ENCODE measurements at places on chromosomes 12 and 14.

- no peak for DNase-seq
Observed at GRCh38 chr12:49952391-49953055, 2.0 kb downstream of the AQP2 start.

DNA sequence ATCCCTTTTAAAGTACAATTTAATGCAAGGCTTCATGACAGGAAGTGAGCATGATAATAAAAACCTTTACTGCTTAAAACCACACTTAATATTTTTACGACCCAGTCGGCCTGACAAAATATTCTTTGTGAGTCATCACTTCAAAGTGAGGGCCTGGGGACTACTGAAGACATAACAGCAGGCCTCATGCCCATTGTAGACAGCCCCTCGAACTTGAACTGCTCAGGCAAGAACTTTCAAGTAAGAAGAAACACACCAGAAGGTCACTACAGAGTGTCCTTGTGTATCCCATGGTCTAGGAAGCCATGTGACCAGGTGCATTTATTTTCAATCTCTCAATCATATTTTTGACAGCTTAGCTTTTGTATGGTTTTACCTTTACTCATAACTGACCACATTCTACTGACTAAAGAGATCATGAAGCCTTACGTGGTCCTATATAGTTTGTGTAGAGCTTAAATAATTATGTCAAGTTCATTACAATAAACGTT, 61.4 kb upstream of the MANSC4 start:
- DNase-seq, result no peak

- DNase-seq, result no peak
Observed at GRCh38 chr12:53950789-53951576, 3.7 kb upstream of the HOXC12 start.

- no peak for DNase-seq
Observed at GRCh38 chr14:59239022-59239421, 50.6 kb downstream of the DAAM1 start.

GRCh38 chr12:65891987-65892481, 67.8 kb downstream of the HMGA2 start:
- no peak for DNase-seq

- DNase-seq, result no peak
Observed at GRCh38 chr12:79522257-79522988, 168.3 kb downstream of the PAWR start.

DNA sequence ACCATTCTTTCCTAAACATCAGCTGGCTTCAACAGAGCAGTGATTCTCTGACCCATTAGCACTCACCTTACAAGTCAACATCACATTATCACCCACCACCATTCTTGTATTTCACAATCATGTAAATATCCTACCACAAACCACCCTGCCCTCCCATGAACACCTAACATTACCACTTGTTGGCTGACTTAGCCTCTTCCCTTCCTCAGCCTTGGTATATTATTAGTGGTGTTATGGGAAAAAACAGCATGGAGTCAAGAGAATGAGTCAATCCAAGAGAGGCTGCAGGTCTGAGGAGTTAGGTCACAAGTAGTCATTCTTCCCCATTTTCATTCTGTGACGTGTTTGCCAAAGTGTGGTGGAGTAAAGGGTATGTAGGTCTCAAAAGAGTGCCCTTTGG, 22.3 kb upstream of the MGP start:
- no peak for DNase-seq

DNA sequence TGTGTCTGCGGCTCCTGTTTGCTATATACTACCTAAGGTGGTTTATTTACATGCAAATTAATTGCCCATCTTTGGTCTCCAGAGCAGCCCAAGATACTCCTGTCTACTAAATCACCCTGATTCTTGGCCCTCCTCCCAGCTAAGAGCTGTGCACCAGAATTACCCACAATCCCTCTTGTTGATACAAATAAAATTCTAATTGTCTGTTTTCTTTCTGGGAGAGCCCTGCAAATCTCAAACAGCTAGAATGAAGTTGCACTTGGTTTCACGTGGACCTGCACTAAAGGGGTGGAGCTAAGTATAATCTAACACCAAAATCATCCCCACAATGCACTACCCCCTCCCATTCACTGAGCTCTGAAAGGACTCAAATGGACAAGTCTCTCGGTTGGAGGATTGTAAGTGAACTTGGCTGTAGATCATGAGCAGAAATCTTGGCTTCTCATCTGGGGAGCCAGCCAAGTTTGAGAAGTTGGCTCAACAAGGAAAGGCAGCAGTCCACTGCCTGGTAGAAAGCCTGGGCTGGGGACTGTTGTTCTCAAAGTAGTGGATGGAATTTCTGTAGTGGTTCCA, 6.6 kb downstream of the MAX start:
- DNase-seq, result no peak

DNA sequence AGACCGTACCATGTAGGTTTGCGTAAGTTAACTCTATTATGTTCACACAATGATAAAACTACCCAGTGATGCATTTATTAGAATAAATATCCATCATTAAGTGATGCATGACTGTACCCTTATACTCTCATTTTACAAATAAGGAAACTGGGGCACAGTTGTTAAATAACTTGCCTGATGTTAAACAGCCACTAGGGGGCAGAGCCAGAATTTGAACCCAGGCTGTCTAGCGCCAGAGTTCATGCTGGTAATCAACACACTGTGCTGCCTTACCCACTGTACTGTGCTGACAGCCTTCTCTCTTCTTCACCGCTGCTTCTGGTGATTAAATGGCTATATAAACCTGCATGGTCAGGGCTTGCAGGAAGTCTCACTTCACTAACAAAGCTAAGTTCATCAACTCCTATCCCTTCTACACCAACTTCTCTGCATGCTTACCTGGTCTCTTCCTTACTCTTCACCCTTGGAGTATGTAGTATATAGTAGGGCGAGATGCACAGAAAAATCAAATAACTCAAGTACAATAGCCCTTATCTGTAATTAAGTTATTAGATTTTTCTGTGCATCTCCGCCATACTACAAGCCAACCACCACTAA, 43.6 kb upstream of the APPL2 start:
- peak; percentile 52 for DNase-seq

- DNase-seq, result no peak
Observed at GRCh38 chr12:49941556-49942511, 8.7 kb upstream of the AQP2 start.

GRCh38 chr12:57898308-57898970, 42.9 kb upstream of the ATP23 start:
- DNase-seq, result peak; percentile 52
